ENCODE measurements at places on chromosomes 6 and 20.

DNA sequence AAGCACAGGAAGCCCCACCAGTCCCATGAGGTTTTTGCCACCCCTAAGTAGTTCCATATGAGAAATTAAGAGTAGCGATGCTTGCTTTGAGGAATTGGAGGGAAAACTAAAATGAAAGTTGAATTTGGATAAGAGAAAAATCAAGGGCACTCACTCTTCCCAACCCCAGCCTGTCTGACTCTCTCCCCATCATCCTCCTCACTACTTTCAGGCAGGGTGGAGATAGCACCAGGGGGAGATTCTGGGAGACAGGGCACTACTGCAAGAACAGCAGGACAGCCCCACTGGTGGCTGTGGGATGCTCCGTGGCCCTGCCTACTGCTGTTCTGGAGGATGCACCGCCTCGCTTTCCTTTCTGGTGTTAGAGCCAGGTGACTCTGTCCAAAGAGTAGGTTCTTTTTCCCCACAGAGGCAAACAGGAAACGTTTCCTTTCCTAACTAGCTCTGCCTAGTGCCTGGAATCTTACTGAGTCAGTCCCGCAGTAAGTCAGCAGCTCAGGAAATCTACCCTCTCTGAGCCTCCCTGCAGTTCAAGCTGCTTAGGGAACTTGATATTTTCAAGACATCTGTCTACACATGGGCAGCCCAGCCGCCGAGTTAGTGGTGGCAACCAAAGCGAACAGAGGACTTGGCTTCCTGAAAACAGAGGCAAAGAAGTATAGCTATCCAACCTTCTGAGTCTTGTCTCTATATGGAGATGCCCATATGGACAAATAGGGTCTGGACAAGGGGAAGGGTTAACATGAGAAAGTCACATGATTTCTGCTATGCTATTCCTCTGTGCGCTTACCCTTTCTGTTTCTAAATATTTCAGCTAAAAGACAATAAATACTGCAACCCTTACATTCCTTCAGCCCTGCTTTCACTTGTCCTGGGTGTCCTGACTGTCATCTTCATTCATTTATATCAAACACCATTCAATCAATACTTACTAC lies 11.4 kb downstream of the HLA-E start:
- peak; percentile 21 for DNase-seq

DNA sequence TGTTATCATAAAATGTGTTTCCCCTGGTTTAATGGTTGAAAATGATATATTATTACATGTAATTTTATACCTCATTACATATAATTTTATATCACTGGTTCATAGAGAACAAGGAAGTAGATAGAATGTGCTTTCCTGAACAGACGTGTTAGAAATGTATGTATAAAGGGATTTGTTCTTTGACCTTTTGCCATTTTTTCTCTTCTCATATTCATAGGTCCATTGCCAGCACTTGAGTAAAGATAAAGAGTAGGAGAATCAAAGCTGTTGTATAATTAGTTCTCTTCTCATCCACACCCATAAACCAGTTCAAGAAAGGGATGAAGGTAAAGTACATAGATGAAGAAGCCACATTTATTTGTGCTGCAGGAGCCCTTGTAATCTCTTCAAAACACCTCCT lies 46.7 kb downstream of the RNF217 start:
- no peak for DNase-seq

DNA sequence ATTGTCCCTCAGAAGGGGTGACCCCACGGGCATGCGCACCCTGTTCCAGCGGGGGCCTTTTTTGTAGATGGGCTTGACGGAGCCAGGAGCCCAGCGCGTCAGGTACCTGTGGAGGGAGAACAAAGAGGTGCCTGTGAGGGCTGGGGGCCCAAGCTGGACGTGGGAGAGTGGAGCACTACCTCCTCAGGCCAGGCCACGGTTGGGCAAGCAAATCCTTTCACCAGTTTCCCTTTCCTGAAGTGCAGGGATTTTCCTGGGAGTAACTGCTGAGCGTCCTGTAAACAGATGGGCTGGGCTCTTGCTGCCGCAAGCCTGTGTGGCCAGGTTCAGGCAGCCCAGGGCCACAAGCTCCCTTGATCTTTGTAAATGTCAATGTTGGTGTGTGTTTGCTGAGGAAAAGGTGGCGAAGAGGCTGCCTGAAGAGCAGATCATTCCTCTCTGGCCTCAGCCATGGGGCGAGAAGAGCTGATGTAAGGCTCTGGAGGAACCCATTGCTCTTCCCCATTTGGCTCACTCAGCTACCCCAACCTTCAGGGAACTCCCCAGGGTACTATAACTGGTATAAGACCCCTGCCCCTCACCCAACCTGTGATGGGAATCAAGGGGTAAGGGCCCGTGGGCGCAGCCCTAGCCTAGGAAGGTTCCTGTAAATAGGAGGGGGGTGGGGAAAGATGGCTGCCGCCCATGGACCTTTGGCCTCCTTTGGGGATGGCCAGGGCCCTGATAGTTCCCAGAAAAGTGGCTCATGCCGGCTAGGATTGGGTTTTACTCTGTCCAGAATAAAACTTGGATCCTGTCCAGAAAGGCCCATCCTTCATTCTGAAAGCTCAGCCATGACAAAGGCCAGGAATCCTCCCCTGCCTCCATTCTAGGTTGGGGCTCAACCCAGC lies 15.5 kb downstream of the MRPS18A start:
- no peak for DNase-seq

GRCh38 chr6:152775428-152775827 lies 24.8 kb downstream of the VIP start:
- DNase-seq: no peak

DNA sequence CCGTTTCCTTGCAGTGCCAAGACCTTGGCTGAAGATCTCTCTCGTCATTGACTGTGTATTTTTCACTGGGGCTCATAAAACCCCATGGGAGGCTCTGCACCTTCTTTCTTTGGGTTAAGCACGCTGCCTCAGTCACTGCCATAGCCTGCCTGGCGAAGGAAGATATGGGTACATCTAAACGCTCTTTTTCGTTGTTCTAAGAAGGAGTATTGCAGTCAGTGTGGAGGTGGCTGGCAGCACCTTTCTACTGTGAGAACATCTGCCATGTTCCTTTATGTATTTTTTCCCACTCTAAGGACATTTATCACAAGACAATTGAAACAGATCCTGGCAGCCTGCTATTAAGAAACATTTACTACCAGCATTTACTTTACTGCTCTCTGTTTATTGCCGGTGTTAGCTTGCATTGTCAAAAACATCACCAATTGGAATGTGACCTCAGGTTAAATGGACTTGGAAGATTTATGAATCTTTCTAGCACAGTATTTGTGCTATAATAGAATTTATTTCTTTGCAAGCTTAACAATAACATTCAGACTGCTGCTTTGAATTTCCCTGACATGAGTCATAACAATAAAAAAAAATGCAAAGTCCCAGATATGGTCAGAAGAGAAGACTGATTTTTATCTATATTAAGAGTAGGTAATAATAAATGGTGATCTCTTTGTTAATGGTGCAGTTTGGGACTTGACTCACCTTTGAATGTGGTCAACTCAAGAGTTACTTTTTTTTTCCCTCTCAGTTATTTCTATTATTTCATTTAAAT lies 62.2 kb upstream of the CLDN20 start:
- DNase-seq: no peak

- no peak for DNase-seq
These were observed 323.3 kb upstream of the NT5E start for GRCh38 chr6:85126485-85127167.

DNA sequence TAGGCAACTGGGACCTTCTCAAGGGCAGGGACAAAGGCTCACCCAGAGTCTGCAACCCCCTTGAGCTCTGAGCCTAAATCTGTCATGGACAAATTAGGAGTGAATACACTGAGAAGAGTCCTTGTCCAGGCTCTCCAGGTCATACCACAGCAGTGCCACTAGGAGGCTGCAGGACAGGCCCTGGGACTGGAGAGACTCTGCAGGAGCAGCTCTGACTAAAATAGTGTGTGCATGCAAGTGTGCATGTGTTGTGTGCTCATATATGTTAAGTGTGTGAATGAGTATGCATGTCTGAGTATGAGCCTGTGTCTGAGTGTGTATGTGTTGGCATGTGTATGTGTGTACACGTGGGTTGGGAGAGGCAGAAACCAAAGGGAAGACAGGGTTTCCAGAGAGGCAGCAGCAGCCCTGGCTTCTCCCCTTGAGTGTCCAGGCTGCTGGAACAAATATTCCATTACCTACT lies 27.1 kb downstream of the MRPL14 start:
- peak; percentile 16 for DNase-seq

DNA sequence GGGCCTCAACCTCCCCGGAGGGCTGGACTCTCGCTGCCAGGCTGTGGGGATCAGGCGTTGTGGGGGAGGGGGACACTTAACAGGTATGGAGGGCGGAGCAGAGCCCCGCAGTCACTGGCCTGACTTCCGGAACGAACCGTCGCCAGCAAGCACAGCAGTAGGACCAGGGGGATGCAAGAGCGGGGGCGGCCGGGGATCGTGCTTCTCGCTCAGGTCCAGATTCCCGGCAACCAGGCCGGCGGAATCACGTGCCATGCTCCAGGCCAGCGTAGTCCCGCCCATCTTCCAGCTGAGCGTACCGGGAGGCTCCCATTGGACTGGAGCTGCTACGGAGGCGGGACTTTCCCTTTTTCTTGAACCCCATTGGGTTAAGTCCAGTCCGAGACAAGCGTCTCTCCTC lies 10.0 kb upstream of the POU5F1 start:
- peak; percentile 65 for DNase-seq

DNA sequence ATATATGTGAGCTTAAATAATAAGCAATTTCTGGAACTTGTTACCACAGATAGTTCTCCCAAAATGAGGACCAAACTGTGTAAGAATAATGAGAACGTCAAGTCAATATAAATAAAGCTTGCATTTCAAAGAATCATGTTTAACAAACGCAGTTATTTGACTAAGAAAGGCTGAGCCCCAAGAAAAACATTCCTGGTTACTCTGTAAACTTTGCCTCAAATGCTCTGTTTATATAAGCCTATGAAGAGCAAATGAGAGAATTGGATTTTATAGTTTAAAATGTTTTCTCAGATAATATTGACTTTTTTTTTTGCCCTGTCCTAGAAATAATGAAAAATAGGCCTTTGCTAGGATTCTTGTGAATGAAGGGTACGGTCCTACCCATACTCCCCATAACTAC lies 81.3 kb downstream of the C6orf52 start:
- no peak for DNase-seq

DNA sequence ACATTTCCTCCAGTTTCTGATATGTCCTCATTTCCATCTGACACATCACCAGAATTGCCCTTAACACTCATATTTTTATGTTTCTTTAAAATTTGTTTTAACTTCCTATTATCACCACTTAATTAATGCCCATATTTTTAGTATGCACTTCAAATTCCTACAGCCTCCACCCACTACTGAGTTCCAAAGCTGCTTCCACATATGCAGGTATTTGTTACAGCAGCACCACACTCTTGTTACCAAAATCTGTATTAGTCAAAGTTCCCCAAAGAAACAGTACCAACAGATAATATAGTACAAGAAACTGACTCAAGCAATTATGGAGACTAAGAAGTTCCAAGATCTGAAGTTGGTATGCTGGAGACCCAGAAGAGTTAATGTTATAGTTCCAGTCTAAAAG lies 340.4 kb downstream of the GRIK2 start:
- no peak for DNase-seq

DNA sequence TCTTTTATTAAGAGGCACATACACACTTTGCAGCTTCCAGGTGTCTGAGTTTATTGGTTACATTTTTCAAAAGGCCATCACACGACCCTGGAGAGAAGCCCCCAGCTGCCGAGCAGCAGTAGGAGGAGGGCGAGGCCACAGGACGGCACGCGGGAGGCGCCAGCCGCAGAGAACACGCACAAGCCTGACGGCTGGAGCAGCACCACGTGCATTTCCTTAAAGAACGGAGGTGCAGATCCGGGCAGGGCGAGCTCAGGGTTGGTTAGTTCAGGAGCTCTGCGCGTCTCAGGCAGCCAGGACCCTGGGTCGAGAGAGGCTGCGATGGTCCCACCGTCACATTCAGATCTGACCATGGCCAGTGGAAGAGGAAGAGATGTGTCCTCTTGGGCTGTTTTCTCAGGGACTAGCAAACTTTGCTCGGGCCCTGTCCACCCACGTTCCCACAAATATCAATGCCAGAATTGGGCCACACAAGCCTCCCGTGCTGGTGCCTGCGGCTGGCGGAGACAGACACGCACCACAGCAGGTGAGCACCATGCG lies 121.4 kb upstream of the AFDN start:
- no peak for DNase-seq

DNA sequence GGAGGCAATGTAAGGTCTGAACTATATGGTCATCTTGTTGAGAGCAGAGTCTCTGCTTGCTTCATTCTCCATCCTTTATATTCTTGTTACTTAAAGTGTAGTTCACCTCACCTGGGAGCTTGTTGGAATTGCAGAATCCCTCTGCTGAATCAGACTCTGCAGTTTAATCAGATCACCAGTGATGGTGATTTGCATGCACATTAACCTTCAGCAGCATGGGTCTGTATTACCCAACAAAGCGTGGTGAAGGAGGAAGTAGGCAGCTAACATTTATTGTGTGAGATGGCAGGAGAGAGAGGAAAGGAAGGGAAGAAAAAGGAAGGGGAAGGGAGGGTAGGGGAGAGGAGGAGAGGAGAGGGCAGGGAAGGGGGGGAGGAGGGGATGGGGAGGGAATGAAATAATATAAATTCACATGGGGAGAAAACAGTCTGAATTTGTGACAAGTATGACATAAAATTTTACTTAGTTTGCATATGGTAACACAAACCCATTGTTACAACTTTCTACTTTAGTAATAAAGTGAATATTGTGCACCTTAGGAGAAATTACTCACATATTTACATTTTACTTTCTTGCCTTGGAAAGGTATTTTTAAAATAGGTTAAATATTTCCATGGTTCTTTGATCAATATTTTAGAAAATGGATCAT lies 740.7 kb downstream of the DHX35 start:
- no peak for DNase-seq

- DNase-seq: no peak
These were observed 459.5 kb downstream of the LMBRD1 start for GRCh38 chr6:69337311-69337710.

GRCh38 chr6:125904871-125905270 lies 51.7 kb upstream of the HINT3 start:
- DNase-seq: peak; percentile 52

DNA sequence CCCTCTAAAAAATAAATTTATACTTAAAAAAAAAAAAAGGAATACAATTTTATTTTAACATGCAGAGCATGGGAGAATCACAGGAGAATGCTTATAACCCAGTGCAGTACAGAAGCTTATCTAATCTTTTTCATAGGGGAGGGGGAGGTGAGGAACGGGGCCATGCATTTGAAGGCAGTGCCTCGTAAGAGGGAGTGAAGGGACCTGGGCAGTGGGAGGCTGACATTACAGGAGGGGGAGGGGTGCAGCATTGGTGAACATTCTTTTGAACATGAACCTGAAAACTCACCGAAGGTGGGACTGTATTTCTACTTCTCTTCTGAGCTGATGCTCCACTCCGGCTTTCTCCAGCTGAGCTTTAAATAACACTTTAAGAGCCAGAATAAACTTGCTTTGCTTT lies 9.3 kb downstream of the AURKA start:
- DNase-seq: no peak

DNA sequence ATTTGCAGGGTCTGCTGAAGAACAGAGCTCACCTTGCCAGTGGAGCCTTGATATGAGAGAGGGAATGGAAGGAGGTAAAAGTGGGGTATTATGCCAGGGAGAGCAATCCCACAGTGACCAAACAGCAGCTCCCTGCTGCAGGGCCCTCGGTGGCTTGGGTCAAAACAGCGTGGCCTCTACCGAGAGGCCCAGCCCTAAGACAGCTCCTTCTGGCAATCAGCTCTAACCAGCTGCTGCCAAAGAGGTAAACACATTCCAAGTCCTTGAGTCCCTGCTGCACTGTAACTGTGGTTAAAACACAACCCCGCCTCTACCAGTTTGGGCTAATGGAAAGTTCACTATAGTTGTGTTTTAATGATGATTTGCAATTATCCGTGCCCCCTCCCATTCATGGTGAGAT lies 1.4 kb upstream of the DAAM2 start:
- DNase-seq: no peak

Measured in CD4-positive, alpha-beta T cell treated with Interferon alpha-2 for 1 hour (primary cell).